ENCODE measurements at places on chromosomes 7 and 10.

DNA sequence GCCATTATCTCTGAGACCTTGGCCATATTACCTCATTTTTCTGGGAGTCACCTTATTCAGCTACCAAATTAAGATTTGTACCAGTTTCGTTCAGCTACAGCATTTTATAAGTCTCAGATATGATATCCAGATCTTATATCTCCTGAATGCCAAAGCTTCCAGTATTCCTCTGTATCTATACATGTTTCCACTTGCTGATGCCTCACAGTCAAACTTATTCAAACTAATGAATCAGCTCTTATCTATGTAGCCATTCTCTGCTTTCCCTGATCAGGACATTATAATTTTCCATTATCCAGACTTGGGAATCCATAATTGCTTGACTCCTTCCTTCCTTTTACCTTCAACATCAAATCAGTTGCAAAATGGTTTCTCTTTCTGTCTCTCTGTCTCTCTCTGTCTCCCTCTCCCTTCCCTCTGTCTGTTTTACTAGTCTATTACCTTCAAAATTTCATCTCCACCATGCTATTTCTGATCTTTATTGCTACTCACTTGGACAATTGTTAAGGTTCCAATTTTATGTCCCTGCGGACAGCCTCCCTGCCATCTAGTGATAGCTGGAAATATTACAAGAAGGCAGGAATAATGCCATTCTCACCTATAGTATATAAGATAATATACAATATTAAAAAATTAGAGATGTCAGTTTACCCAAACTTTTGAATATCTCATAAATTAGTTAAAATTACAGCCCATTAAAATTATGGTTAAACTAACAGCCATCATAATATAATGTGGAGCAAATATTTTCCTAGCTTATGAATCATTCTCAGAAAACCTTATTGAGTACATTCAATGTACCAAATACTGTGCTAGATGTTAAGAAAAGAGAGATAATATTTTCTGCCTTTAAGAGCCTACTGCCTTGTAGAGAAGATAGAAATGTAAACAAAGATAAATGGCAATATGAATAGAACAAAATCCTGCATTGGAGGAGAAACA is 89.8 kb downstream of the PCLO start:
- no peak for DNase-seq

DNA sequence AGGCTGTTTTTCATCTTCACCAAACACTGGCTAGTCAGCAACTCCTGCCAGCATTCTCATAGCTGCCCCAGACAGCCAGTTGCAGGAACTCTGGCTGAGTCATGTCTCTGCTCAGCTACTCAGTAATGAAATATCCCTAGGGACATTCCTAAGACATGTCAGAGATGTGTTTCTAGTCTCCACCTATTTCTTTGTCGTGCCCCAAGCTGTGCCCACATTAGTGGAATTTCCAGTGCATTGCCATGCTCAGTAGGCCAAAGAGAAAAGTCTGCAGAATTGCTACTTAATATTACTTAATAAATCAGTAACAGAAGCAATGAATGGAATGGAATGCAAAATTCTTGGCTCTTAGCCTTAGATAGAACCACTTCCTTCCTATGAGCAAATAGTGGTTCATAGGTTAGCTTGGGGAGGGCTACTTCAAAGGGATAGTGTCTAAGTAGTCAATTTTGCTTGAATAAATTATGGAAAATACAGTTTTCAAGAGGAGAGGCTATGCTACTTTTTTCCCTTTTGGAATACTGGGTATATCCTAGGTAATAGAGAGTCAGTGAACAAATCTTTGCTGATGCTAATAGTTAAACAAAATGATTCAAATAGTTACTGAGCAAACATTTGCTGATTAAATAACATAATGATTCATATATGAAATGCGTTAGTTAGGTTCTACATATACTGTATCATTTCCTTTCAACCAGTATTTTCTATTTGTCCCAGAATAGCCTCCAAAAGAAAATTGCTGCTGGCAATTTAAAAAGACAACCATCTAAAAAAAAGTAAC is 23.6 kb upstream of the SEMA3C start:
- peak; percentile 44 for DNase-seq

DNA sequence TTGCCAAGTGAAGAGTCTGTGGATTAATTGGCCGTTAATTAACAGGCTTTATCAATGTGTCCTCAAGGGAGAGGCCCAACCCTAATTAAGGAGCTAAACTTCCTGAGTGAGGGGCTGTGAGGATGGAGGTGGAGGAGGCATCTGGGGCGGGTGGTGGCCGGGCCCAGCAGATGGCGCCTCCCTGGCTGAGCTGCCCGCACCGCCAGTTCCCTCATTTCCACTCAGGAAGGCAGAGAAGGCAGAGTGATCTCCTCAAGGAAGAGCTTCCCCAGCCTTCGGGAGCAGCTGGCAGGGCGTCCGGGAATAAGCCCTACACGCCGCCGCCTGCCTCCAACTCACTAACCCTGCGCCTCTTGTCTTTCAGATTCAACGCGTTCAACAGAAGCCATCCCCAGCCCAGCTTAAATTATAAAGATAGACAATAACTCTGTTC is 112.2 kb downstream of the CYTH3 start:
- DNase-seq = peak; percentile 82

DNA sequence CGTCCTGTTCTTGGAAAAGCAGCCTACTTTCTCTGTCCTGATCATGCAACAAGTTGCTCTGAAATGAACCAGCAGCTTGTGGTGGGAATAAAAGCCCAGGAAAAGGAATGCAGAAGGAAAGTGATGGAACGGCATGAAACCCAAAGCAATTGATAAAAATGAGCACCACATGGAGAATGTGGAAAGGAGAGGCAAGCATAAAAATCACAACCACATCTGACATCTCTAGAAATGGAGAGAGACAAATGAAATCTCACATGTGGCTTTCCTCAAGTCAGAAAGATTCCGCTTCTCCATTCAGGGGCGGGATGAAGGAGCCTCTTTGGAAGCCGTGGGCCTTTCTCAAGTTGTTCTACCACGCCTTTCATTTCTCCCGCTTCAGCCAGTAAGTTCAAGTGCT is 631.7 kb upstream of the GALNT17 start:
- DNase-seq = no peak

- no peak for DNase-seq
These were observed 814 bp upstream of the GPAM start for GRCh38 chr10:112184379-112184778.

DNA sequence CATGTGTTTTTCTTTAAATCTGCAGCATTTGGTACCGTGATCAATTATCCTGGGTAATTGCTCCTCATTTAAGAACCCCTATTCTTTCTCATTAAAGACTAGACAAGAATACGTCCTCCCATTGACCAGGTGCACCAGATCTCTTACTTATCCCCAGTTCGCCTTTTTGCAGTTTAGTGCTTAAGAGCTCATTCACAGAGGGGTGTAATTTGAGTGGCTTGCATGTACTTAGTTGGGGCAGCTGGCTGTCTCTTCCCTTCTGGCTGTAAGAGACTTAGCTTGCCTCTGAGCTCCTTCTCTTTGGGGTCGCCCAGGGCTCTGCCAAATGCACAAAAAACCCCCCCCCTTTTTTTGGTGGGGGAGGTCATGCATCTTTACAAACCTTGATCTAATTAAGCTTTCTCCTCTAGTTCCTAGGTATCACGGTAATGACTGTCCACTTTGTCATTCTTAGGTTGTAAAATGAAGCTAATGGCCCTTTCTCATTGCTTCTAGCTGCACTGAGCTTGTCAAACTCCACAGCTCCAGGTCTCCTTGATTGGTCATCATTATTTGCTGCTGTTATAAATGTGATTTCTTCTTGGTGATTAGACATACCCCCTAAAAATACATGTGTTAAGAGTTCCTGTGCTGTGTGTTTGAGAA is 26.3 kb downstream of the GAD2 start:
- no peak for DNase-seq

DNA sequence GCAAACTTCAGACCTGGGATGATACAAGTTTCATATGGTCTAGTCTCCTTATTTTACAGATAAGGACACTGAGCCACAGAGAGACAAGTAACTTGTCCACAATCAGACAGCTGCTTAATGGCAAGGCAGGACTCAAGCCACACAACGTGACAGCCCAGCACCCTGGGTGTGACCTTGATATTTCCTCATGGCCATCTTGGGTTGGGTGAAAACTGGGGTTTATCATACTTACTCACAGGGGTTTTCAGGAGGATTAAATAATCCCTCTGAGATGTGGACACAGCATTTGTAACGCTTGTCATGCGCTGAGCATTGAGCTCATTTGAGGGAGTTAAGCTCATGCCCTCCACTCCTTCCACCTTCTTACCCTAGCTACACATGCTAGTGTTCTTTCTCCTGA is 58.0 kb downstream of the ABLIM1 start:
- DNase-seq = no peak

DNA sequence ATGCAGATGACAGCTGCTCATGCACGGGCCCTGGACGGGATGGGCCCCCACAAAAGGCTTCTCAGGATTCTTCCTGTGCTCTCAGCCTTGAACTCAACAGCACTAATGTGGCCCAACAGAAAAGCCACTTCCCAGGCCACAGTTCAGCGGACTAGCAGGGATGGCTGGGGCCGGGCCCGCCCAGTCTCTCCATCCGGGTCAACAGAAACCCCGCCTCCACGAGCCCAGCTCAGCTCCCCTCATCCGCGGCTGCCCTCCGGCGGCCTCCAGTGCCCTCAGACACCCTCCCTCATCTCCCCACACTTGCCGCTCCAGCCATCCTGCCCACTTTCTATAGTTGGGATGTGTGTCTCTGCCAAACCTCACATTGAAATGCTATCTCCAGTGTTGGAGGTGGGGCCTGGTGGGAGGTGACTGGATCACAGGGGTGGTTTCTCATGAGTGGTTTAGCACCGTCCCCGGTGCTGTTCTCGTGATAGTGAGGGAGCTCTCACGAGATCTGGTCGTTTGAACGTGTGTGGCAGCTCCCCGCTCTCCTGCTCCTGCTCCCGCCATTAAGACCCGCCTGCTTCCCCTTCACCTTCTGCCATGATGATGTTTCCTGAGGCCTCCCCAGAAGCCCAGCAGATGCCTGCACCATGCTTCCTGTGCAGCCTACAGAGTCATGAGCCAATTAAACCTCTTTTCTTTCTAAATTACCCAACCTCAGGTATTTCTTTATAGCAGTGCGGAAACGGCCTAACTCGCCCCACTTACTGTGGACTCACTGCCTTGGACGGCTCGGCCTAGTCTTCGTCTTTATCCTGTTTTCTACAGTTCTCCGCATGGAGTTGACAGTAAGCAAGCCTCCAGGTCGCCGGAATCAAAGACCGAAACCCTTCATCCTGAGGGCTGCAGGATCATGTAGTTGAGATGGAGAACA is 169.9 kb upstream of the RNF32 start:
- no peak for DNase-seq

- peak; percentile 24 for DNase-seq
These were observed 352.0 kb downstream of the PCLO start for GRCh38 chr7:82810558-82811259.

DNA sequence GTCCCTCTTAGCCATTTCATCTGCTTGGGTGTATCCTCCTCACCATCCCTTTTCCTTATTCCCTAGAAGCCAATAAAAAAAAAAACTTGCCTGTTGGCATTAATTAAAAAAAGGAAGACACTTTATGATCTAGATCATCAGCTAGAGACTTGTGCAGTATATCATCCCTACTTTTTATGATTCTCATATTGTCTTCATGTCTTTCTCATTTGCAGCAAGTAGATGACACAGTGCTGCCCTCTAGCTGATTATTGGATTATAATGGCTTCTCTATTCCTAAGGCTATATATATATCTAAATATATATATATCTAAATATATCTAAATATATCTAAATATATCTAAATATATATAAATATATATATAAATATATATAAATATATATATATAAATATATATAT is 272.4 kb upstream of the LRGUK start:
- DNase-seq = no peak

DNA sequence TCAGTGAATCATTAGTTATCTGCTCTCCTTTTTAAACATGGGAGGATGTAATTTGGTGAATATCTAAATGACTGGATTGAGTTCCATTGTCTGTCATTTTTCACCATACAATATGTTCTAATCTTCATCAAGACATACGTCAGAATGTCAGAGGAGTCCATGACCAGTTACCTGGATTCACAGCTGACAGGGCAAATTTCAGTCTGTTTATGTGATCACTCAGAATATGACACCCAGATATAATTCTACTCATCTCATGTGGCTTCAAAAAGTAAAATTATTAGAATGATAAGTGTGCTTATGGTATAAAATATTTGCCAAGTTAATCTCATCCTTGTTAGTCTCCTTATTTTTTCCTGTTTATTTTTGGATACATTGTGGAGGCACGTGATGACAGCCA is 150.2 kb downstream of the CDC14C start:
- no peak for DNase-seq

DNA sequence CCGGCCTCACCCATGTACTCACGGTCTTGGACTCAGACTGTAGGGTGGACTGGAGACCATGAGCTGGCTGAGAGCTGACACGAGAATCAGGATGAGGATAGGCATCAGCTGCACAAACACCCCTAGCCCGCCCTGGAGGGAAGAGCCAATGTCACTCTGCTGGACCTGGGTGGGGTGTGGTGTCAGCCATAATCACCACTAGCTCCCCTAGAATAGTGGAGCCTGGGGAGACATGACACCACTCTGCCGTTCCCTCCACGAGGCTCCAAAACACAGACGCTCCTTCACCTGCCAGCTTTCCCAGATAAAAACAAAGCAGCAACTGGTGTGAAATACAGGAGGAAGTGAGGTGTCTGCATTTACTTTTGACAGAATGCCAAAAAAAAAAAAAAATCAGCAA is 16.5 kb downstream of the DNAJB12 start:
- no peak for DNase-seq

GRCh38 chr10:78630944-78631838 is 437.6 kb upstream of the ZMIZ1 start:
- peak; percentile 44 for DNase-seq

DNA sequence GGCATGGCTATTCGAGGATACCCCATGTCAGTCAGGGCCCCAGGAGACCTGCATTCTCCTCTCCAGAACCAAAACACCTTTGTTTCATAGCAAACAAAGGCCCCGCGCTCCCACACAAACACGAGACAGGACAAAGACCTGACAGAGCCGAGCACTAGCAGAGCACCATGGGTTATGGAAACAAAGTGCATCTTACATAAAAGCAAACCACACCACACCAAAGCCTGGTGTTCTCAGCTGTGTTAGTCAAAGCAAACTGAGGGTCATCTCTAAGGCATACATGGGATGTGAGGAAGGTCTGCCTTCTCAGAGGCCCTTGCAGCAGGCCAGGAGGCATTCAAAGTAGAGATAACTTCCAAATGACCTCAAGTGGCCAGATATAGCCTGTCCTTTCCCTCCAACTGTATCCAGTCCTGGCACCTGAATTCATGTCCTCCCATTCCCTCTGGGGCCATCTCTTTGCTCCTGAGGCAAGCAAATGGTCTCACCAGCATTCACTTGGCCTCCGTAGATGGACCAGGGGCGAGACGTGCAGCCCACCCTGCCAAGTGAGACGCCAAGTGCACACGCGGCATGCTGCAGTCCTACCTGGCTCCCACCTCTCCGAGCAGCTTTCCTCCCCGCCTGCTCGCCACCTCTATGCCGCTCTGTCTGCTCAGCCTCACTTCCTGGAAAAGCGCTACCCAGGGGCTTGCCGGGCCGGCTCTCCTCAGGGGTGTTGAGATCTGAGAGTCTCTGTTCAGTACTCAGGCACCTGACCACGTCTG is 45.3 kb upstream of the PDLIM1 start:
- DNase-seq = no peak

GRCh38 chr7:1454542-1454941 is 4.7 kb downstream of the MICALL2 start:
- DNase-seq = peak; percentile 63
